ENCODE measurements at places on chromosomes 2 and 18. TPM values are rescaled to one million over a fixed set of nuclear protein-coding genes. Genes with fewer than 3 reads are reported as not detected.
A peak's percentile ranks its signal among the peaks of the same experiment; 100 is the strongest.

FKBP1B gene
- 9.5 TPM for total RNA-seq

STAT4 gene
- total RNA-seq, result 0.98 TPM

SP140 gene
- total RNA-seq, result 1.2 TPM

- DNase-seq, result no peak
Measured at GRCh38 chr2:231965102-231965501, 3.6 kb downstream of the DIS3L2 start.

GRCh38 chr2:233287871-233288270 is 19.7 kb upstream of the SAG start:
- no peak for DNase-seq

DNA sequence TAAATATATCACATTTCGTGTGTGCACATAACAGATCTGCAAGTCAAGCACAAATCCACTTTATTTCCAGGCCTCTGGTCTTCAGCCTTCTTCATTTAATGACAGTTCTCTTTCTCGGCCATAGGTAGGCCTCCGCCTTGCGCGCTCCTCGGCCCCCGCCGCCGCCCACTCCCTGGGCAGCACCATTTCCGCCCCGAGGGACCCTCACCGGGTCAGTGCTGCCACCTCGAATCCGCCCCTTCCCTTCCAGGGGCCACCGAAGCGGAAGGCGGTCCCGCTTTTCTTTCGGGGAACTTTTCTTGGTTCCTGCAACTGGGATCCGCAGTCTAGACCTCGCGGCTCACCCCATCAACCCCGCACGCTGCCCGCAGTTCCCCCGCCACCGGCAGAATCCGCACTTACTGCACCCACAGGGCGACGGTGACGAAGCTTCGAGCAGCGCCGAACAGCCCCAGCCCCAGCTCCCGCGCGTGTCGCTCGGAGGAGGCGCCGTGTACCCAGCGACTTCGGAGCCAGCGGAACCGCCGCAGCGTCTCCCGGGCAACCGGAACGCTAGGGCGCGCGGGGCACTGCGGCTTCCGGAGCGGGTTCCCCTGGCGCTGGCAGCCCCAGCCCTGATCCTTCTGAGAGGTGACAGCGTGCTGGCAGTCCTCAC is at the start of gene CDKL4:
Gene CDKL4, minus strand, starts transcription at position 502 of the 655 bp plus-strand sequence.
- DNase-seq, result no peak

DNA sequence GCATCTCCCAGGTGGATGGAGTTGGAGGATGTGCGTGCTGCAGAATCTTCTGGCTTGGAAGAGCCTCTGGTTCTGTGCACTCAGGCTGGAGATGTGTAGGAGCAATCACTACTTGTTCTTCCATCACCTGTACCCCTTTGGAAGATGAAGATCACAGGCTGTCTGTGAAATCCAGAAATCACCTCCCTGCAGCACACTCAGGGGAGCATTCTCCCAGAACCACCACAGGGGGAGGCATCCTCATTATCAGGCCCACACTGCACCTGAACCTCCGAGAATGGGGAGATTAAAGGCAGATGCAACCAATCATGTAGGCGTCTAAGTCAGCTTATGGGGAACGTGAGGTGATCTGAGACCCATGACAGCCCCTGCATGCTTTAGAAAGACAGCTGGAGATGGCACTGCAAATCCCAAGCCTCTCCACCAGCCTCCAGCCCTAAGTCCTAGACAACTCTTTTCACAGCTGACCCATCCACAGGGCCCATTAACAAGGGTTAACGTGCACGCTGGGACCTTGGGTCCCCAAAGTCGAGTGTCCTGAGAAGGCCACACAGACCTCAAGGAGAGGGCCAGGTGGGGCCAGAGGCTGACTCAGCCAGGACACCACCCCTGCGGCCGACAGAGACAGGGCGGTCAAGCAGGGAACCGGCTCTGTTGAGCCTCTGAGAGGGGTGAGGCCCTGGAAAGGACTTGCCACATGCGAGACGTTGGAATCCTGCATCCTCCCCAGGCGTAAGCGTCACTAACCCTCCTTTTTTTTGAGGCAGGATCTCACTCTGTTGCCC is 314.9 kb downstream of the EIPR1 start:
- DNase-seq, result no peak

GRCh38 chr2:201448061-201448460 is 3.2 kb downstream of the TRAK2 start:
- DNase-seq, result no peak

GRCh38 chr2:219684721-219685689 is 57.6 kb downstream of the SLC4A3 start:
- peak; percentile 76 for DNase-seq

DNA sequence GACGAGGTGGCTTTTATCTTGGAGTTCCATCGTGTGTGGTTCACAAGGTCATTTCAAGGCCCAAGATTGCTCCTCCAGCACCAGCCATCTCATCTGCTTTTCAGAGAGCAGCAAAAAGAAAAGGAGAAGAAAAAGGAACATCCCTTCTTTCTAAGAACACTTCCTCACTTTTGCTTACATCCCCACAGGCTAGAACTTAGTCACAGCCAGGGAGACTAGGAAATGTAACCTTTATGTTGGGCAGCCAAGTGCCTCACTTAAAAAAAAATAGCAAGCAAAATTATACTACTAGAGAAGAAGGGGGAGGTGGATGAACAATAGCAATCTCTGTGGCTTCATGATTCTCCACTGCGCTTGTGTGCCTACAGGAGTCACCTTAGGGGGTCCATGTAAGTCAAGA is 141.8 kb downstream of the SMAD2 start:
- DNase-seq, result no peak

GRCh38 chr2:163266772-163267171 is 428.2 kb upstream of the KCNH7 start:
- DNase-seq, result no peak

DNA sequence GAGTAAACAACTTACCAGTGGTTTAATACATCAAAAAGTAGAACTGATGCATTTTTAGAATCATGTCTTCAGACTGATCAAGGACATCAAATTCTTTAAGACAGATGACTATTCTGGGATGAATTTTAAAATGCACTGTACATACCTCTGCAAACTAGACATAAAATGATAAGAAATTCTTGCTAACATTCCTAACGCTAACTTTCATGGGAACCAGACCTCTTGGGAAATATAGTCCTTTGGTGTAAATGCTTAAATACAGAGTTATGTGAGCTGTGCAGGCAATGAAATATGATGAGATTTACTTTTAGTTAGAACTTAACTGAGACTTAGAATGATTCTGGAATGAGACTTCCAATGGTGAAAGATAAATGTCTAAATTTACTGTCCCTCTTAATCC is 562.0 kb downstream of the NR4A2 start:
- DNase-seq, result no peak

GRCh38 chr2:208529796-208530195 is 123.2 kb downstream of the PTH2R start:
- DNase-seq, result peak; percentile 46

DNA sequence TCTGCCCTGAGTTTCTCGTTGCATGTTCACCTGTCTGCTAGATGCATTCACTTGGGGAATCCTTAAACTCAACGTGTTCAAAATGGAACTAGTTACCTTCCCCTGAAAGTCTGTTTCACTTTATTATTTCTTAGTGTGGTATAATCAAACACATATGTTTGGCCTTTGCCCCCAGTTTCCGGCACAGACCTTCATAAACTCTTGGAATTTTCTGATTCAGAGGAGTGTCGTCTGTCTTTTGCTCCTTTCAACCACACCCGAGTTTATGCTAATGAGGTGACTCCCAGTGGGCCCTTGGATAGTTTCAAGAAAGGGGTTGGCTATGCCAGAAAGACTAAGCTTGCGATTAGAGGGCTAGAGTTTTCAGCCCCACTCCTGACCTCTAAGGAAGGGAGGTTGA is 198.9 kb downstream of the CDCA7 start:
- DNase-seq, result no peak

DNA sequence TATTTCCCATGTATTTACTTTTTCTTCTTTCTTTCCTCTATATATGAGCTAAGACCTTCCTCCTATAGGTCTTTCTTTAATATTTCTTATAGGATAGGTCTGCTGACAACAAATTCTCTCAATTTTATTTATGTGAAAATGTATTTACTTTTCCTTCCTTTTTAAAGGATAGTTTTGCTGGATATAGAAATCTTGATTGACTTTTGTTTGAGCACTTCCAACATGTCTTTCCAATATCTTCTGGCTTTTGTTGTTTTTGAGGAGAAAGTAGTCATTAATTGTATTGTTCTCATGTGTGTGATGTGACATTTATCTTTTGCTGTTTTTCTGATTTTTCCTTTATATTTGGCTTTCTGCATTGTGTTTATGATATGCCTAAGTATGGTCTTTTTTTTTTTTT is 28.9 kb upstream of the FBLN7 start:
- DNase-seq, result no peak

All from left lobe of liver (tissue), 2 donors.